ENCODE measurements at places on chromosomes 16 and 17.

DNA sequence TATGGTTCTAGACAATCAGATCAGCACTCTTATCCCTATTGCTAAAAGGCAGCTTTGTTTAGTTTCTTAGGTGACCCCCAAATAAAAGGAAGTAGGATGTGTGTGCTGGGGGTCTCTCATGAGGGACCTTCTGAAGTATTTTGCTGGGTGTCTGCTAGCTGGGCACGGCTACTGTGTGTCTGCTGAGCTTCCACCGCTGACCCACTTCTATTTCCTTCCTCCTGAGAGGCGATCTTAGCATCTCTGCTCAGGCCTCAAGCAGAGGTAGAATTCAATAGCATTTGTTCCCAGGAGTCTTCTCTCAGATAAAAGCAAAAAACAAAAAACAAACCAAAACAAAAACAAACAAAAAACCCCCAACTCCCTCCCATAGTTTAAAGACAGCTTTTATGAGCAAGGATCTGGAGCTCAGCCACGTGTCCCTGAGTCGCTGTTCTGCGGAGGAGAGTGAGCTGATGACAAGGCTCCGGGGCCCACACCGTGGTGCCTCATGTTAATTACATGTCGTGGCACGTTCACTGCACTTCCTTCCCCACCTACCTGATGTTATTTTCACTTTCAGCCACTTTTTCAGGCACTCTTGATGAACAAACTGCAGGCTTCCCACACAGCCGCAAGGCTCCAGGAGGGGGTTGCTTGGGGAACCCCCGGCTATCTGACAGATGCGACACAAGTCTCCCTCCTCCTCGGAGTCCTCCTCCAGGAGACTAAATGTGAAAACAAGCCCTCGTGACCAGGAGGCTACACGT lies 83.5 kb downstream of the MARCHF10 start:
- DNase-seq: peak; percentile 8

DNA sequence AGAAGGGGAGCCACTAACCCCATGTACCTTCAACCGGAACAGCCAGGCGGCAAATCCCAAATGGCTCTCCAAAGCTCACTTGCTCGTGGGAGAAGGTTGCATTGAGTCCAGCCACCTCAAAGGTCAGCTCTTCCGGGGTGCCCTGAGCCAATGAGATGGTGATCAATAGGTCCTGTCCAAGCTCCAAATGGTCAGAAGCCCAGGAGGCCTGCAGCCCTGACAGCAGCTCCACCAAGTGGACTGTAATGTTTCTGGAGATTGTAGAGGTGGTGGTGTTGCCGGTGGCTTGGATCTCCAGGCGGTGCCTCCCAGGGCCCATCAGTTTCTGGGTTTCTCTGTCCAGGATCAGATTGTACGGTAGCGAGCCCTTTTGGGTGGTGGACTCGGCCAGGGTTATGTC lies 39.9 kb upstream of the BCO1 start:
- DNase-seq: no peak

- DNase-seq: no peak
Observed at GRCh38 chr16:2481676-2482075, 6.7 kb downstream of the TBC1D24 start.

DNA sequence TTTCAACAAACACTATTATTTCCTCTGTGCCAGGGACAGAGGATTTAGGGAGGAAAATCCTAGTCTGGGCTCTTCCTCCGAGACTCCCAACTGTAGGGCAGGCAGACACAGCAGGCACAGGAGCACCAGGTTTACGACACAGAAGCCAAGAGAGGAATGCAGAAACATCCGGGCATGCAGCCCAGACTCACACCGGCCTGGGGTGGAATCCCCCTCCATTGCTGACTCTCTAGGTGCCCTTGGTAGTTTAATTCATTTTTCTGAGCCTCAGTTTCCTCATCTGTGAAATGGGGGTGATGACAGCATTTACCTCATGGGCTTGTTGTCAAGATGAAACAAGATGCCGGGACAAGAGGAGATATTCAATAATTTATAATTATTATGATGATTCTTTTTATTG lies 14.9 kb downstream of the CA4 start:
- no peak for DNase-seq
